ENCODE measurements at places on chromosomes 1 and 21.

DNA sequence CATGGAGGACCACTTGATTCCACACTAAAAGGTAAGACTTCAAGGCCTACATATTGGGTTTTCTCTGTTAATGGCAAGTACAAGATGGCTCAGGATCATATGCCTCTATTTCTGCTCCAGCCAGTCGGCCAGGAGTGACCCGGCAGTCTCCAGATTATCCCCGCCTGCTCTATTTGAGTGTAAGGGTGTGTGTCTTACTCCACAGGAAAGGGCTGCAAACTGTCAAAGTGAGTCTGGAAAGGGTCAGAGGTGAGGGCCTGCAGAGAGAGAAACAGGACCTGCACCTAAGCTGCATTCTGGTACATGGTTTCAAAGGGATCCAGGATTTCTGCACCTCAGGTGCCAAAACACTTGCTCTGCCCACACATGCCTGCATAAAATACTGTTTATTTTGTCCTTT, 9.2 kb downstream of the ZNF692 start:
- no peak for DNase-seq

- DNase-seq: no peak
Measured at GRCh38 chr1:41862384-41863221, 56.1 kb downstream of the HIVEP3 start.

DNA sequence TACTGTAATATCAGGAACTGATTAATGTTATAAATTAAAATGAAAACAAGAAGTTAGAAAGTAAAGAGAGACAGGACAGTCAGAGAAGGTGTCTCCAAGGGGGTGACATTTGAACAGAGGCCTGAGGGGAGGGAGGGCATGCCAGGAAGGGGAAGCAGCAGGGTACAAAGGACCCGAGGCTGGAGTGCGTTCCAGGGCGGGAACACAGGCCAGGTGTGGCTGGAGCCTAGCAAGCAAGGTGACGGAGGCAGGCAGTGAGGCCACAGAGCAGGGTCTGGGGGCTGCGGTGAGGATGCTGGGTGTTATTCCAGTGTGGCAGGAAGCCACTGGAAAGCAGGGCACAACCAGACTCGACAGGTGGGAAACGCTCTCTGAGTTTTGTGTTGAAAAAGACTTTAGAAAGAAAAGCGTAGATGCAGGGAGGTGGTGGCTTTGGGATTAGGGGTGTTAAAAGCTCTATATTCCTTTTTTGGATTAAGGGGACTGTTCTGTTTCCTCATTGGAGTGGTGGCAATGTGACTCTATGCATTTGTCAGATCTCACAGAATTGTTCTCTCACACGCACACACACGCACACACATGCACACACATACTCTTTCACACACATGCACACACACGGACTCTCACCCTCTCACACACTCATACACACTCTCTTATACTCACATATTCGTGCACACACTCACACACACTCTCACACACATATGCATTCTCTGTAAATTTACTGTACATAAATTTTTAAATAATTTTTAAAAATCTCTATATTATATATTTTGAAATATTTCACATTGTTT, 124.5 kb downstream of the GLIS1 start:
- no peak for DNase-seq

DNA sequence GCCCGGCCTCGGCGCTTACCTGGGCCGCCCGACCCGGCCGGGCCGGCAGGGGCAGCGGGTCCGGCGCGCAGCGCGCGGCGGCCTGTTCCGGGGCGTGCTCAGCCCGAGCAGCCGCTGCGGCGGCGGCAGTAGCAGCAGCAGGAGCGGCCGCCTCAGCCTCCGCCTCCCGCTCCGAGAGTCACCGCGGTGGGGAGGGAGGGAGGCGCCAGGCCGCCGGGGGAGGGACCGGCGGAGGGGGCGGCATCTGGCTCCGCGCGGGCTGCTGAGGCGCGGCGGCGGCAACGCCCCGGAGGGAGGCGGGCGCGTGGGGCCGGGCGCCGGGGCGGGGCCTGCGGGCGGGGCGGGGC, at the start of gene CTNNBIP1:
CTNNBIP1 (minus strand) TSS at position 194 of the 347 bp plus-strand sequence. CDS start 38,205 bp downstream, outside the sequence.
- DNase-seq: no peak

- DNase-seq: no peak
Measured at GRCh38 chr1:22041505-22041904, 11.0 kb upstream of the CDC42 start.

GRCh38 chr21:45154511-45155508, 80.4 kb downstream of the ADARB1 start:
- peak; percentile 36 for DNase-seq

- DNase-seq: no peak
Measured at GRCh38 chr1:113534130-113534817, 144.0 kb downstream of the MAGI3 start.

DNA sequence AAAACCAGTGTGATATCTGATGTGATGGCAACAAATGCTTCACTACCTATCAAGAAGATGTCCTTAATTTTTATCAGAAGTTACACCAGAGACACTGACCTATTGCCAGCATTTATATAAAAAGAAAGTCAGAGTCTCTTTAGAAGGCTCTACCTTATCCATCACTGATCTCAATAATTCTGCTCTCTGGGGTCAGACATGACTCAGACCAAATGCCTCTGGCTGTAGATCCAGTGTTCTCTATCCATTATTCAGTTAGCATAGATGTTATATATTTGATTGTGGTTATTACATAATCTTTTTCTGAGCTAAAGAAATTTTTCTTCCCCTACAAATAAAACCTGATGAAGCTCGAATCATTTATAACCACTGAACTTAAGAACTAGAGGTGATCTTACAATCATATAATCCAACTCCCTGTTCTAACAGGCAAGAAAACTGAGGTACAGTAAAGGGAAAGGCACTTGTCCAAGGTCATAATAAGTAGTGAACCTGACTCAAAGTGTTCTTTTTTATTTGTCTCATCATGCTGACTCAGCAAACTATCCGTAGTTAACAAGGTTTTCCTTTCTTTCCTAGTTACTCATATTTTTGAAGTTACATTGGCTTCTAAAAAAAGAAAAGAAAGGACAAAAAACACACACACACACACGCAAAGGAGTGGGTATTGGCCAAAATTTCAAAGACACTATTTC, 43.6 kb upstream of the ESRRG start:
- no peak for DNase-seq

DNA sequence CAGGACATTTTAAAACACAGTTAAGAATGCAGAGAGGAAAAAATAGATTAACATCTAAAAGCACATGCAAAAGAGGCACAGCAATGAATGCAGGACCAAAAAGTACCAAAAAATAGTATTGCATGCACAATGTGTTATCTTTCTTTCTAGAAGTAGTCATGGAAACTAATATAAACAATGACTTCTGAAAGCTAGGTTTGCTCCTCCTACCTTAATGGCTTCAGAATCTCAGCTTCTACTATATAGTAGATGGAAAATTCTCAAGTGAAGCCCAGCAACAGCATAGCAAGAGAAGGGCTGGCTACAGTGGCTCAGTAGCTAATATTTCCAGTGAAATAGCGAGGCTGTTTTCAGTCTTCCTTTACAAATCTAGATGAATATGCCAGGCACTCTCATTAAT, 125.1 kb downstream of the CRB1 start:
- peak; percentile 25 for DNase-seq

GRCh38 chr1:33429856-33430691, 821 bp downstream of the PHC2 start:
- peak; percentile 4 for DNase-seq

DNA sequence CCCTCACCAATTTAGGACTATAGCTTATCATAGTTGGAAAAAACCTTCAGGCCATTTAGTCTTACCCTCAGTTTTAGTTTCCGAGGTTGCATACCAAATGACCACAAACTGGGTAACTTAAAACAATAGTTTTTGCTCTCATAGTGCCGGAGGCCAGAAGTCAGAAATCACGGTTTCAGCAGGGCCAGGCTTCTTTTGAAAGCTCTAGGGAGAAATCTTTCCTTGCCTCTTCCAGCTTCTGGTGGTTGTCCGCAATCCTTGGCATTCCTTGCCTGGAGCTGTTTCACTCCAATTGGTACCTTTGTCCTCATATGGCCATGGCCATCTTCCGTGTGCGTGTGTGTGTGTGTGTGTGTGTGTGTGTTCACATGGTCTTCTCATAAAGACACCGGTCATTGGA, 12.4 kb upstream of the PLXNA2 start:
- no peak for DNase-seq

DNA sequence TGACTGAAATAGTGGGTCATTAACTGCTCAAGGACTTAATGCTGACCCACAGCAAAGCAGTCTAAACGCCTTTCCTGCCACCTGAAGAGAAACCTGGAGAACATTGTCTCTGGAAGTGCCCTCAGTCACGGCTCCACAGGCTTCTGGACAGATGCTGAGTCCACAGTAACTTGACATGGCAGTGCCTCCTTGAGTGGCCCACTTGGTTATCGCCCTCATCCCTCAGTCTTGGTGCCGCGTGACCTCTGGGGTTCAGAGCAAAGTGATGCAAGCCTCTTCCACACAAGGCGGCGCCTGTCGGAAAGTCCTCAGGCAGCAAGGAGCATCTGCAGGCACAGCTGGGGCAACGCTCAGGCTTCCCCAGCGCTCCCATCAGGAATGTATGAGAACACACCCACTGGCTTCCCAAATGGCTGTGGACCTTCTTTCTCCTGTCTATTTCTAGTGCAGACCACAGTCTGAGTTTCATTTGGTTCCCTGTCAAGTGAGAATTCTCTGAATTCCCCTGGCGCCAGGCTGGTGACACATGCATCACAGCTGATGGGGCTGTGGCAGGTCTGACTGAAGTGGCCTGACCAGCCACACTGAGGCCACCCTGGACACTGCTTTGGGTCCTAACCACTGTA, 13.0 kb upstream of the ANGPTL7 start:
- no peak for DNase-seq
